ENCODE measurements at places on chromosomes 11 and 22. TPM values are rescaled to one million over a fixed set of nuclear protein-coding genes. Genes with fewer than 3 reads are reported as not detected.

DNA sequence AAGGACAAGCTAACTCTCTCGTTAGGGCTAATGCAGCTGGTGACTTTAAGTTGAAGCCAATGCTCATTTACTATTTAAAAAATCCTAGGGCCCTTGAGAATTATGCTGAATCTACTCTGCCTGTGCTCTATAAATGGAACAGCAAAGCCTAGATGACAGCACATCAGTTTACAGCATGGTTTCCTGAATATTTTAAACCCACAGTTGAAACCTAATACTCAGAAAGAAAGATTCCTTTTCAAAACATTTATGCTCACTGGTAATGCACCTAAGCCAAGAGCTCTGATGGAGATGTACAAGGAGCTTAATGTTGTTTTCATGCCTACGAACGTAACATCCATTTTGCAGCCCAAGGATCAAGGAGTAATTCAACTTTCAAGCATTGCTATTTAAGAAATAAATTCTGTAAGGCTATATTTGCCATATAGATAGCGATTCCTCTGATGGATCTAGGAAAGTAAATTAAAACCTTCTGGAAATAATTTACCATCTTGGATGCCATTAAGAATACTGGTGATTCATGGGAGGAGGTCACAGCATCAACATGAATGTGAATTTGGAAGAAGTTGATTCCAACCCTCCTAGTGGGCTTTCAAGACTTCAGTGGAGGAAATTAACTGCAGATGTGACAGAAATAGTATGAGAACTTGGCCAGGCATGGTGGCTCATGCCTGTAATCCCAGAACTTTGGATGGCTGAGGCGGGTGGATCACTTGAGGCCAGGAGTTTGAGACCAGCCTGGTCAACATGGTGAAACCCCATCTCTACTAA, 14.5 kb downstream of the XNDC1N start:
- H3K27ac ChIP-seq: no peak overlapping the region
- H3K4me3 ChIP-seq: no peak overlapping the region
- peaks cover 3% of the 10 kb centered on the region for H3K4me1 ChIP-seq
- H3K36me3 ChIP-seq: peaks cover 50% of the 10 kb centered on the region

GRCh38 chr22:44279069-44279360, 33.7 kb downstream of the SHISAL1 start:
- DNase-seq: no peak
- H3K4me3 ChIP-seq: no peak overlapping the region
- peak overlapping the region; percentile 14 for H3K27ac ChIP-seq
- H3K4me1 ChIP-seq: peaks cover 13% of the 10 kb centered on the region
- H3K27me3 ChIP-seq: no peaks in the 10 kb centered on the region

- H3K27ac ChIP-seq: peak overlapping the region; percentile 62
- peaks cover 74% of the 10 kb centered on the region for H3K4me1 ChIP-seq
- no peak for DNase-seq
- no peak overlapping the region for H3K4me3 ChIP-seq
These were observed 21.8 kb downstream of the NF2 start for GRCh38 chr22:29625090-29625825.

GRCh38 chr11:65719871-65720210, 757 bp downstream of the RNASEH2C start:
- peak overlapping the region; percentile 91 for H3K27ac ChIP-seq
- no peaks in the 10 kb centered on the region for H3K27me3 ChIP-seq
- peak overlapping the region; percentile 95 for H3K4me3 ChIP-seq
- peaks cover 26% of the 10 kb centered on the region for H3K4me1 ChIP-seq

DNA sequence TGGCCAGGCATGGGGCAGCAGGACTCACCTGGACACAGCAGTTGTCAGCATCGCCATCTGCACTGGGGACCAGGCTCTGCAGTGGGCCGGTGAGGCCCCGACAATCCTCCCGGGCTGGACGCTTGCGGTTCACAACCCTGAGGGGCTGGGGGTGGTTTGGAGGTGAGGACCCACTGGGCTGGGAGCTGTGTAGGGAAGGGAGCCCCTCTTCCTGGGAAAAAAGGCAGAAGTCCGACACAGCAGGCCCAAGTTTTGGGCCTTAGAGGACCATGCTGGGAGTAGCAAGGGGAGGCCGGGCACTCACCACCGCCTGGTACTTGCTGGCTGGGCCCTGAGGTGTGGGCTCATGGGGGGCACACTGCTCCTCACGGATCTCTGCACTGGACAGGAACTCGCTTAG, 39.8 kb upstream of the KCNJ11 start:
- H3K4me3 ChIP-seq: no peak overlapping the region
- no peak overlapping the region for H3K27ac ChIP-seq
- peaks cover 15% of the 10 kb centered on the region for H3K27me3 ChIP-seq
- DNase-seq: no peak
- H3K4me1 ChIP-seq: no peaks in the 10 kb centered on the region

DNA sequence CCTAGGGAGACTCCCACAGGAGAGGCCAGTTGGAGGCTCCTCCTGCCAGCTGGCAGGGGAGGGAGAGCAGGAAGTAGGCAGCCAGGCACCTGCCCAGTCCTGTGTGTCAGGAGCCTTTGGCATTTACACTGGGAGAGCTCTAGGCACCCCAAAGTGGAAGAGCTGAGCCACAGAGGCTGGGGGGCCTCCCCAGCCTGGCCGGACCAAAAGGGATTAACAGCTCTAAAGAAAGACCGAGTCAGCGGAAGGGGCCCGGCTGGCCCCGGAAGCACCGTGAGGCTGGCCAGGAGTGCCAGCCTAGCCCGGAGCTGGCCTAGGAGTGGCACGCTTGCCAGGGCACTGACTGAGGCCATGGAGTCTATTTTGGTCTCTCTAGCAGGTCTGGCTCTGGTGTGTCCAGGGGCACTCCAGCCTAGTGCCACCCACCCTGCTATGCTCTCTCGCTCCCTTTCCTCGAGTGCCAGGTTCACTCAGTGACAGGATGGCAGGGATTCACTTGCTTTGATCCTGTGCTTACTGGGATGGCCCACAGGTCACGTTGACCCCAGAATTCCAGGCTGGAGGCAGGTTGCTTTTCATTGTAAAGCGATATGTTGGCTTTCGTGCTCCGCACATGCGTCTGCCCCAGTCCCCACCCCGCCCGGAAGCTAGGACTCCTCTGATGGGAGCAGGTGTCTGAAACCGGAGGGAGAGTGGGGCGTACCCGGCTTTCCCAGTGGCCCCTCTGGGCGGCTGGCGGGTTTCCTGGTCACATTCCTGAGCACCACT, 3.3 kb upstream of the KMT5B start:
- H3K27me3 ChIP-seq: peaks cover 7% of the 10 kb centered on the region
- DNase-seq: no peak
- no peak overlapping the region for H3K4me3 ChIP-seq
- H3K27ac ChIP-seq: no peak overlapping the region
- H3K4me1 ChIP-seq: peaks cover 19% of the 10 kb centered on the region
- no peaks in the 10 kb centered on the region for H3K36me3 ChIP-seq

- H3K4me1 ChIP-seq: peaks cover 10% of the 10 kb centered on the region
- DNase-seq: no peak
- peaks cover 30% of the 10 kb centered on the region for H3K36me3 ChIP-seq
- no peak overlapping the region for H3K4me3 ChIP-seq
- H3K27ac ChIP-seq: peak overlapping the region; percentile 45
These were observed 37.2 kb downstream of the CKAP5 start for GRCh38 chr11:46808799-46809431.

DNA sequence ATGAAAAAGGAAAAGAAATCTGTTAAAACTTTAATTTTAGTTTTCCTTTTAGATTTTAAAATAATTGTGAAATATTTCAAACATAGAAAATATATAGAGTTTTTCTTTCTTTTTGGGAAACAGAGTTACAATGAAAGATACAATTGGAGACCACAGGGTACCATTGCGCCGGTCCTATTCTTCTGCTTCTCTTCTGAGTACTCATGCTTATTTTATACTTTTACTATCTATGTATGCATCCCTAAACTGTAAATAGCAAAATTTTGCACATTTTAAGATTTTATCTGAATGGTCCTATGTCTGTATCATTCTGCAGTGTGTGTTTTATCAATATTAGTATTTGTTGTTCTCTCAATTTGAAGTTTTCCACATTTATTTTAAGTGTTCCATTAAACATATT, 65.0 kb downstream of the EHF start:
- H3K27me3 ChIP-seq: no peaks in the 10 kb centered on the region
- peaks cover 3% of the 10 kb centered on the region for H3K4me1 ChIP-seq
- H3K36me3 ChIP-seq: no peaks in the 10 kb centered on the region
- no peak overlapping the region for H3K27ac ChIP-seq
- no peak for DNase-seq

GRCh38 chr11:1592628-1593027, 5.5 kb downstream of the KRTAP5-2 start:
- no peaks in the 10 kb centered on the region for H3K36me3 ChIP-seq
- H3K27ac ChIP-seq: no peak overlapping the region
- peaks cover 73% of the 10 kb centered on the region for H3K27me3 ChIP-seq
- H3K4me1 ChIP-seq: peaks cover 4% of the 10 kb centered on the region

DNA sequence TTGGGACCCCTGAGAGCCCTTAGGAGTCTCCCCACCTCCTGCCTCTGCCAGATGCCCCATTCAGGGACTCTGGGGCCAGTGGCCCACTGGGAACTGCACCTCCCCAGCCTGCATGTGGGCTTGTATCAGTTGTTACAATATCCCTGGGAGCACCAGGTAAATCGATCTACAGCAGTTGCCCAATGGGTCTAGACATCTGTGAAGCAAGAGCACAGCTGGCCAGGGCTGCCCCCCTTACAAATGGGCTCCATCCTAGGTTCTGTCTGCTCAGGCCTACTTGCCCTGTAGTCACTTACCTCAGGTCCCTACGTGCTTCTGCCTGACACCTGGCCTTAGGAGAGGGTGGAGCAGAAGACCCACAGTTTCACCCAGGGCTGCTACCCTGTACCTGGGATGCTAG, 62.7 kb downstream of the HIRA start:
- H3K4me3 ChIP-seq: no peak overlapping the region
- no peaks in the 10 kb centered on the region for H3K27me3 ChIP-seq
- peaks cover 1% of the 10 kb centered on the region for H3K4me1 ChIP-seq
- peaks cover 32% of the 10 kb centered on the region for H3K36me3 ChIP-seq
- H3K27ac ChIP-seq: no peak overlapping the region
- DNase-seq: no peak

DNA sequence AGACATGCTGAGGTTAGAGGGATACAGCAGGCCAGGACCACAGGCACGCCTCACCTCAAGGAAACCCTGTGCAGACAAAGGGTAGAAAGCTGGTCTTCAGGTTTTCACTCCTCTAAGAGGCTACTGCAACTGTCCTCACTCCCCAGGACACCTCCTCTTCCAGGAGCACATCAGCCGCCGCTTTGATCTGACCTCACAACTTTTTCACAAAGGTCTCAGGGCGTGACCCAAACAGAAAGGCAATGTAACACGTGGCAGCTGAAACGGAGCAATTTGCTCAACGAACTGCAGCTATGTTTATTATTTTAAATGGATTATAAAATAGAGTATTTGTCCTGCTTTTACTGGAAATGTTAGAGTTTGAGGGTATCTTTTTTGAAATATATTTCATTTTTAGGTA, 46.1 kb downstream of the LARGE1 start:
- H3K4me1 ChIP-seq: peaks cover 8% of the 10 kb centered on the region
- no peak overlapping the region for H3K27ac ChIP-seq
- no peak overlapping the region for H3K4me3 ChIP-seq
- no peaks in the 10 kb centered on the region for H3K36me3 ChIP-seq
- H3K27me3 ChIP-seq: no peaks in the 10 kb centered on the region
- DNase-seq: no peak

GRCh38 chr11:73259406-73260126, 12.6 kb upstream of the P2RY6 start:
- H3K27ac ChIP-seq: no peak overlapping the region
- no peaks in the 10 kb centered on the region for H3K36me3 ChIP-seq
- peak; percentile 60 for DNase-seq
- peaks cover 10% of the 10 kb centered on the region for H3K27me3 ChIP-seq
- H3K4me3 ChIP-seq: no peak overlapping the region
- peaks cover 11% of the 10 kb centered on the region for H3K4me1 ChIP-seq

DNA sequence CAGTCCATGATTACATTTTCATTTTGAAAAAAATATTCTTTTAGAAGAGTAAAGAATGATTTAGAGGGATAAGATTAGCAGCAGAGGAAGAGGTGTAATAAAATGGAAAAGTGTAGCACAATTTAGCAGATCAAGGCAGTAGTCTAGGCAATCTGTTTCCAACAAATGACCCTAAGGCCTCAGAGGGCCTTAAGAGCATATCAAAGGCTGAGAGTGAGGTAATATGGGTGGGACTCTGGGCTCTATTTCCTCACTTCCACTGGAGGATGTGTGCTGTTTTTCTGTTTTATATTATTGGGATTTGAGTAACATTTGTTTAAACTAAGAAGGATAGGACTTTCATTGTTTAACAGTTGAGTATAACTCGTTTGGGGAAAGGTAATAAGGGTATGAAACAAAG, 28.8 kb downstream of the CCDC81 start:
- no peak overlapping the region for H3K4me3 ChIP-seq
- H3K27me3 ChIP-seq: no peaks in the 10 kb centered on the region
- DNase-seq: no peak
- H3K27ac ChIP-seq: no peak overlapping the region
- no peaks in the 10 kb centered on the region for H3K36me3 ChIP-seq
- no peaks in the 10 kb centered on the region for H3K4me1 ChIP-seq

DNA sequence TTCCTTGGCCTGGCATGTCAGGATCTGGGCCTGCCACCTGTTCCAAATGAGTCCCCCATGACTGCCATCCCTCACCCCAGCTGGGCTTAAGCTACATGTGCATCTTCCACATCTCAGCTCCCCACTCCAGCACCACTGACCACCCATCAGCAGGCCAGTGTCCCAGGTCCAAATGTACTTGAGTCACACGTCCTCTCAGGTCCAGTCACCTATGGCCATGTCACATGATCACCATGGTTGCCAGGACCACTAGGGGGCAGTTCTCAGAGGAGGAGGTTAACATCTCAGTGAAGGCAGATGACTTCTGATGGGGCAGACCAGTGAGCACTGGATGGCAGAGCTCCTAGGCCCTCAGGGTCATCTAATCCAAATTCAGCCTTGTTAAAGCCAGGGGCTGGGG, 41.9 kb upstream of the WNT11 start:
- no peaks in the 10 kb centered on the region for H3K36me3 ChIP-seq
- peaks cover 46% of the 10 kb centered on the region for H3K27me3 ChIP-seq
- no peak overlapping the region for H3K27ac ChIP-seq
- H3K4me1 ChIP-seq: no peaks in the 10 kb centered on the region
- no peak overlapping the region for H3K4me3 ChIP-seq

DNA sequence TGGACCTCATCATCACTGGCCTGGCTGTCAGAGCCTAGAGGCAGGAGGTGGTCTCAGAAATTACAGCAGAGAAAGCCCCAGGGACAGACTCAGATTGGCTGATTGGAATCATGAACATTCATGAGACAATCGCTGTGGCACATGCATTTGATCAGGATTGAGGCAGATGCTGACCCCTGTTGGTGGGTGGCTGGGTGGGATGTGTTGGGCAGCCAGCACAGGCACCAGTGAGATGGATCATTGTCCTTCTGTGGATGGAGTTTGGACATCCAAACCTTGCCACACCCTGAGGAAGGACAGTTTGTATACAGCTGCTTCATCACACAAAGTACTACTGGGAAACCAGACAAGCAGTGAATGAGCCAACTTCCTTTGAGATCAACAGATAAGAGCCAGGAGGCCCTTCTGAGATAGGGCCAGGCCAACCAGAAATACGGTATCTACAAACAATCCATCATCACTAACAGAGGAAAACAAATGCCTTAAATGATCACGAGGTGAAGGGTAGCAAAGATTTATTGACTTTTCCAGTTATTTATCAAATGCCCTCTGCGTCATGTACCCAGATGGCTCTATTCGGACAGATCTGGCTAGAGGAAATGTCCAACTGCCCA, 17.3 kb downstream of the COMMD9 start:
- H3K4me1 ChIP-seq: no peaks in the 10 kb centered on the region
- no peak overlapping the region for H3K4me3 ChIP-seq
- H3K27me3 ChIP-seq: no peaks in the 10 kb centered on the region
- peaks cover 39% of the 10 kb centered on the region for H3K36me3 ChIP-seq

Gene SAA1
- not detected for total RNA-seq

Gene PLAAT4
- total RNA-seq: 8.5 TPM

Gene PTPRCAP
- 0.89 TPM for total RNA-seq

Gene SH3BP1
- 8.3 TPM for total RNA-seq
